ENCODE measurements at places on chromosomes 2 and 18.
A peak's percentile ranks its signal among the peaks of the same experiment; 100 is the strongest.

GRCh38 chr2:201930831-201931230 is 102.8 kb upstream of the FZD7 start:
- DNase-seq = no peak

DNA sequence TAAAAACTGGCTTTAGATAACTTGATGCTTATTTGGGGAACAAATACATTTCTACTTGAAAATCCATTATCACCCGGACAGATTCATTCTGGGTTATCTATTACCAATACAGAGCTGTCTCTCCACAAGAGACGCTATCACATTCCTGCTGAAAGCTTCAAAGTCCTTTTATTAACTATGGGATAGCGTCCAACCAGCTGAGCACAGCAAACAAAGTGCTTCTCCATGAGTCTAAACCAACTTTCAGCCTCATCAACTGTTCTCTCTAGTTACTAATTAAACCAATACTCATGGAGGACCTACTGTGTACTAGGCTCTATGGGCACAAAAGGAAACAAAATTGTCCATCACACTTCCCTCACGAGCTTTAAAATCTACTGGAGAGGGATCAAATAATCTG is 132.8 kb downstream of the L3MBTL4 start:
- DNase-seq = no peak

DNA sequence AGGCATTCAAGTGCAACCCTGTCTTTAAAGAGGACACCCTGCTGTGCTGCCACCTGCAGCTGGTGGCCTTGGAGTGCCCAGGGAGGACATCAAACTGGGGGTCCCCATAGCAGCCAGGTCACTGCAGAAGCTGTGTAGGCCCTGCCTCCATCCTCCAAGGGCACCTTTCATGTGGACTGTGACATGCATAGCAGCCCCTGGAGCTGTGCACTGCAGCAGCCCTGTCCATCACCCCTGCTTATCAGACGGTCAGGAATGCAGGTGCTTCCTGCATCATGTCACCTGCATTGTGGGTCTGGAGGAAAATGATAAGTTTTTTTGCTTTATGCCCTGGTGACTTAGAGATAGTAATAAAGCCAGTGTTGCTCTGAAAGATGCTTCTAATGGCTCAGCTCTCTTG is 155.7 kb downstream of the DYSF start:
- DNase-seq = no peak

DNA sequence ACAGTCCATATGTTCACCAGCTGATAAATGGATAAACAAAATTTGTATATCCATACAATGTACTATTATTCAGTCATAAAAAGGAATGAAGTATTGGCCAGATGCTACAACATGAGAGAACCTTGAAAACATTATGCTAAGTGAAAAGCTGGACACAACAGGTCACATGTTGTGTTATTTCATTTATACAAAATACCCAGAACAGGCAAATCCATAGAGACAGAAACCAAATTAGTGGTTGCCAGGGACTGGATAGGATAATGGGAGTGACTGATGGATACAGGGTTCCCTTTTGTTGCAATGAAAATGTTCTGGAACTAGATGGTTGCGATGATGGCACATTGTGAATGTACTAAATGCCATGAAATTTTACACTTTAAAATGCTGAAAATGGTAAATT is 10.2 kb upstream of the PCARE start:
- no peak for DNase-seq

DNA sequence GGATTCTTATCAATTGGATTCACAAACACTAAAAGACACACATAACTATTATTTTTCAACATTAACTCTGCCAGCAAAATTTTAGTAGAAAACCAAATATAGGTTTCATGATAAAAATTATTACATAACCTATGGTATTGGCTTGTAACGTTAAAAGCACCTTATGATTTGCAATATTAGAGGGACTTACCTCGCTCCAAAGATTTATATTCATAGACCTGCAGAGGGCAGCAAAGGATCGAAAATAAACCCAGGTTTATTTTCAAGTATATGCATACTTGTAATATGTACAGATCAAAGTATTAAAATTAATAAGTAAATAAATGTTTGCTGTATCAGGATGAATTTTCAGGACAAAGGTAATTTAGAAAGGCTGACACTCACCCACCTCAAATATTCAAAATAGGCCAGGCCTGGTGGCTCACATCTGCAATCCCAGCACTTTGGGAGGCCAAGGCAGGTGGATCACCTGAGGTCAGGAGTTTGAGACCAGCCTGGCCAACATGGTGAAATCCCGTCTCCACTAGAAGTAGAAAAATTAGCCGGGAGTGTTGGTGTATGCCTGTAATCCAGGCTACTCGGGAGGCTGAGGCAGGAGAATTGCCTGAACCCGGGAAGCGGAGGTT is 45.3 kb downstream of the LRPPRC start:
- no peak for DNase-seq

GRCh38 chr2:2839393-2839781 is 508.3 kb upstream of the MYT1L start:
- DNase-seq = no peak

- DNase-seq = peak; percentile 74
Measured at GRCh38 chr18:35290094-35290735, at the start of gene ZSCAN30. ZSCAN30 (minus strand) TSS chr18:35290229; CDS start chr18:35264352, 25,877 bp downstream.

DNA sequence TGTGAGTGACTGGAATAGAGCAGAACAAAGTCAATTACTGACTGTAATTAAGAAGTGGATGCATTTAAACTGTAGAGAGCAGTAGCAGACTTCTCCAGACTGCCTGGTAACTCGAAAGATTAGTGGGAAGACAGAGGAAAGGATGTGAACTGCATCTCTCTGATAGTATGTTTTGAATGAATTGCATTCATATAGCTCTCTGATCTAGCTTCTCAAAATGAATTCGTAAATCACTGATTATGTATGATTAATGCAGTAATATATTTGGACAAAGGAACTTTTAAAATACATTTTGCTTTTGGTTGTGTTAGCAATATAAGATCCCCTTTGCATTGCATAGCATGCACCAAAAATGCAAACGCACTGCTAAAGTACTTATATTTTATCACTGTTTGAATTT is 304.0 kb downstream of the ARHGAP15 start:
- no peak for DNase-seq

DNA sequence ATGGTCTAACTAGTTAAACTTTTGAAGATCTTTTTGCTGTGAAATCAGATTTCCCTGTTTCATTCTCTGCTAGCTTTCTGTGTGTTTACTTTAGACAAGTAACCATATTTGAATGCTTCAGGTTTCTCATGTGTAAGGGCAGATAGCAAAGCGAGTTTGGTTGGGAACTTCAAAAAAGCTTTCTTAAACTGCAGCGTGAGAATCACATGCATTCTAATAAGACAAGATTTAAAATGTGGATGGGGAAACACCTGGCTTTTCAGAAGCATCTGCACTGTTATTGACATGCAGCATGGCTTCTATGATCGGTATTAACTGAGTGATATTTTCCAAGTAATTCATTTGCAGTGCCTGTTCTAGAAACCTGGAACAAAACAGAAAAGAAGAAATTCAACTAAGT is 119.3 kb downstream of the ABCA12 start:
- DNase-seq = no peak

DNA sequence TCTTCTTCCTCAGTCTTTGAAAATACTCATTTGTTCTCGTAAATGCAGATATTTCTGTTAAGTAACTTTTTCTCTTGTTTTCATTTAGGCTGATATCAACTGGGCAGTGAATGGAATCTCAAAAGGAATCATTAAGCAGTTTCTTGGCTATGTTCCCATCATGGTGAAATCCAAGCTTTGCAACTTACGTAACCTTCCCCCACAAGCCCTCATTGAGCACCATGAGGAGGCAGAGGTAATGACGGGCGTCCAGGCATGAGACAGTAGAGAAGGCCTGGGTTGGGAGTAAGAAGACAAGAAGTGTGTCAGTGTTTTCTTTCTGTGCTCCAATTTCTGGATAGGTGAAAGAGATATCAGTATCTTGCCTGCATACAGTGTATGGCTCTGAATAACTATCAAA is 5.1 kb downstream of the POLR1B start:
- no peak for DNase-seq

DNA sequence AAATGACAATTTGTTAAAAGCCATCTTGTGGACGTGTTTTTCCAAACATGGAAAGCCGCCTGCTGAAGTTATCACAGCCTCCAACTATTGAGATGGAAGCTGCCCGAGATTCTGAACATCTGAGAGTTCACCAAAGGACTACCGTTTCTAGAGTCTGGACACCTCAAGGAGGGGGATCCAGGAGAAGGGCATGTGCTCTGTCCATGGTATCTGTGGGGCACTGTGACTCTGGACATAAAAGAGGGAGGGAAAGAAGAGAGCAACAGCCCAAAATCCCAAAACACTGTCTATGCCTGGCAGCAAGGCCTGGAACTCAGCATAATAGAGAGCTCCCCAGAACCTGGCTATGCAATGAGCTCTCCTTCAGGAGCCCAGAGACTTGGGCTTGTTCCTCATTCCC is 319.9 kb downstream of the EN1 start:
- DNase-seq = no peak

- no peak for DNase-seq
Measured at GRCh38 chr18:50622865-50623393, 63.0 kb downstream of the MAPK4 start.

GRCh38 chr2:236355911-236356310 is 91.7 kb upstream of the ASB18 start:
- DNase-seq = no peak

GRCh38 chr18:74529378-74529777 is 4.9 kb upstream of the CNDP1 start:
- DNase-seq = no peak
